NCI-H2081 (cell line): ENCODE measurements at places on chromosomes 4 and X.

- no peak for DNase-seq
Measured at GRCh38 chr4:83342476-83342875, 7.8 kb upstream of the HPSE start.

- DNase-seq, result no peak
Measured at GRCh38 chrX:43881410-43882293, 598 bp downstream of the MAOB start.

DNA sequence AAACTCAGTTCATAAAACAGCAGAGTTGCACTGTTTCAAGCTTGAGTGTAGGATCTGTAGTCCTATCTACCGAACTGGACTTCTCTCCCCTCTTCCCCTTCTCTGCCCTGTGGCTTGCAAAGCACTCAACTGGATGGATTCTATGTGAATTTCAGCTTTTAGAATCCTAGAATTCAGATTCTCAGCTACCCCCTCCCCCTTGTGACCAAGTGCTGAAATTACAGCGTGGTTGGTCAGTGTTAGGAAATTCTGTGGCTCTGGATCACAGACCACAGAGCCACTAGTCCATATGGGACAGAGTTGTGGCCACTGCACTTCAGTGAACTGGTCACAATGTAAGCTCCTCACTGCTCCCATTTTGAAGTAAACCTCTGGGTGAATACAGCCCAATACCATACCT is 64.6 kb upstream of the TRPC5 start:
- DNase-seq, result no peak

GRCh38 chrX:44223150-44223549 is 120.3 kb downstream of the EFHC2 start:
- DNase-seq, result no peak

DNA sequence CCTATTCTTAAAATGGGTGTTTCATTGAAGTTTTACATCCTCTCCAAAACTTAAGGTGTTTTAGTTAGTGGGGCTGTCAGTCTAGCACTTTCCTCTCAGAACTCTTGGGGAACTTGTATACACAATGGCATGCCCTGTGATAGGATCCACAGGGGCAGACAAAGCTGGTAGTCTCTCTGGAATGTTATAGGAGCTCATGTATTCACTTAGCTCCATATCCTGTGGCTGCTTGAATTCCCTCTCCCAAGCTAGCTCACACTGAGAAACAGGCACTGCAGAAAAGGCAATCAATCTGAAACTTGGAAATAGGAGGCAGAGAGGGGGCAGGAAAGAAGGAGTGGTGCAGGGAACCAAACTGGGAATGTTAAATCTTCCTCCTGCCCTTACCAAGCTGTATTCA is 26.3 kb upstream of the ARMCX2 start:
- no peak for DNase-seq

DNA sequence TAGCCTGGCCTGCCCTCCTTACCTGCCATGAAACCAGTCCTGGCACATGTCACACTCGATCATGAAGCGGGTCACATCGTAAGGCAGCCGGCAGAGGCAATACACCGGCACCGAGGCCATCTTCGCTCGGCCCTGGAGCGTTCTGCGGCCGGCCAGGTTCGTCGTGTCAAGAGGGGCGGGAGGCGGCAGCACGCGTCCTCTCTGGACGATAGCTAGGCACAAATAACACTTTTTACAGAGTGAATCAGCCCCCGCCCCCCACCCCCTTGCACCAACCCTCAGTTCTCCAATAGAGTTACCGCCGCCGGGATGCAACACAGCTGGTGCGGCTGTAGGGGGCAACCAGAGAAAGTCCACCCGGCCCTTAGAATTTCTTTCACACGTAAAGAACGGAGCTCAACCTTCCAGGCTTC is 1.7 kb downstream of the PHF8 start:
- peak; percentile 54 for DNase-seq

- DNase-seq, result peak; percentile 1
Measured at GRCh38 chr4:104967034-104967401, 179.7 kb upstream of the TET2 start.
